ENCODE measurements at places on chromosomes 4 and X.

DNA sequence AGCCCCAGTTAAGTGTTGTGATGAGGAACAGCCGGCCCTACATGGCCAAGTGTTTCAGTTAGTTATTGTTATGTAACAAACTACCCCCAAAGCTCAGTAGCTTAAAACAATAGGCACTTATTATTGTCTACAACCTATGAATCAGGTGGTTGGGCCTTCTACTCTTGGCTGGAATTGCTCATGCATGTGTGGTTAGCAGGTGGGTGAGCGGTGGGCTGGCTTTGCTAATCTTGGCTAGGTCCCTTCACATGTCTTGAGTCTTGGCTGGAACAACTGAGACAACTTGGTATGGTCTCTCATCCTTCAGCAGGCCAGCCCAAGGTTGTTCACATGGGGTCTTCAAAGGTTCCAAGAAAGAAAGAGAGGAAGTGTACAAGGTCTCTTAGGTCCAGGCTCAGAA lies 54.5 kb upstream of the CHRNA9 start:
- DNase-seq, result no peak

- no peak for DNase-seq
Measured at GRCh38 chr4:40480291-40480690, 145.2 kb downstream of the CHRNA9 start.

GRCh38 chr4:84366907-84367306 lies 132.2 kb downstream of the NKX6-1 start:
- DNase-seq, result no peak

DNA sequence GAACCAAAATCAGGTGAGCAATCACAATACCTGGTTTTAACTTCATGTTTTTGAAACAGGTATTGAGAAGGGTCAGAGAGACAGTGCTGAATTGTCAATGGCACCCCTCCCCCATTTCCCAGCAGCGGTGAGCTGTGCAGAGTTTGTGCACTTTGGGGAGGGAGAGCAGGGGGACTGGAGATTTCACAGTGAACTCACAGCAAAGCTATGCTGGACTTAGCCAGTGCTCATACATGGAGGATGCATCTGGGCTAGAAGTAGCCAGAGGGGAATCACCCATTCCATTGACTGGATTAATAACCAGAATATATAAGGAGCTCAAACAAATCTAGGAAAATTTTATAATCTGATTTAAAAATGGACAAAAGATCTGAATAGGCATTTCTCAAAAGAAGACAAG lies 612.6 kb downstream of the STPG2 start:
- DNase-seq, result no peak

GRCh38 chr4:154450966-154451365 lies 40.6 kb downstream of the DCHS2 start:
- DNase-seq, result no peak

DNA sequence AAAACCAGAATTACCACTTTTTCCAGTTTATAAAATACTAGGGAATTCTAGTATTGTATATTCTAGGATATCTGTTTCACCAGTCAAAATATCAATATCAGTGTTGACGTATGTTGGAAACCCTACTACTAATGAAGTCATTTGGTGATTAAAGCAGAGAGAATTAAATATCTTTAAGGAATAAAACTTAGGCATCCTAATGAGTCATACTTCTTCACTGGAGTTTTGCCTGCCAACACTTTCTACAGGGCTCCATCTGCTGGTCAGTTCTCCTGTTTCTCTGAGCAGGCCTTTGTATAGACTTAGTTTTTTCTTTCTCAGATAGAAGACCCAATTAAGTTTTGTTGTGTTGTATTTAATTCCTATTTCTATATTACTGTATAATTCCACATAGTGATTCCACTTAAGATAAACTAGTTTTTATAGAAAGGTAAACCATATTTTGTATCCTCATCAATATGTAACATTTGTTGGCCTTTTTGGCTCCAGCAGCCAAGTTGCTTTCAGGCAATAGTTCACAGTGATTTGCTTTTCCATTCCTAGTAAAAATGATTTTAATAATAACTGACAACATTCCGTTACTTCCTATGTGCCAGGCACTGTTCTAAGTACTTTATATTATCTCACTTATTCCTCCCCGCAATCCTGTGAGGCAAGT lies 3.5 kb downstream of the AP1AR start:
- DNase-seq, result peak; percentile 38

GRCh38 chr4:113760094-113760794 lies 1.3 kb downstream of the CAMK2D start:
- DNase-seq, result peak; percentile 20

DNA sequence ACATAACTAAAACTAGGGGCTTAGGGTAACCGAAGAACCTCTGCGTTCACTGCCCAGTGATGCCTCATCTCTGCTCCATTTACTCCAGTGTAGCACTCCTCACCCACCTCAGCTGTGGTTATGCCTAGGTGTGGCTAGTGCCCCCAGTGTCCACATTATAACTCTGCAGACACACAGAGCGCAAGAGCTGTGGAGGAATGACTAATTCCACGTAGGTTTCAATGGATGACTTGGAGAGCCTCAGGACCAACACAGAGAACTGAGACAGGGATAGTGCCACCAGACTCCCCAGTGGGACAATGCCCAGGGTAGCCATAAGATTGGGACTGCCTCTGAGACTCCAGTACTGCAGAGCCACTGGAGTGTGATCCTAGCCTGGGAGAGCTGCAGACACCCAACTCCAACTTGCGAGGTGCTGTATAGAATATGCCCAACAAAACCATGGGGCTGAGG lies 542.4 kb upstream of the DIPK2B start:
- DNase-seq, result no peak

- no peak for DNase-seq
Measured at GRCh38 chr4:125368146-125368545, 53.4 kb downstream of the FAT4 start.

- no peak for DNase-seq
Measured at GRCh38 chr4:26837993-26838842, 22.4 kb upstream of the STIM2 start.

- DNase-seq, result no peak
Measured at GRCh38 chrX:17635231-17635630, 102.1 kb upstream of the SCML1 start.
